ENCODE measurements at places on chromosomes 7 and 10.

DNA sequence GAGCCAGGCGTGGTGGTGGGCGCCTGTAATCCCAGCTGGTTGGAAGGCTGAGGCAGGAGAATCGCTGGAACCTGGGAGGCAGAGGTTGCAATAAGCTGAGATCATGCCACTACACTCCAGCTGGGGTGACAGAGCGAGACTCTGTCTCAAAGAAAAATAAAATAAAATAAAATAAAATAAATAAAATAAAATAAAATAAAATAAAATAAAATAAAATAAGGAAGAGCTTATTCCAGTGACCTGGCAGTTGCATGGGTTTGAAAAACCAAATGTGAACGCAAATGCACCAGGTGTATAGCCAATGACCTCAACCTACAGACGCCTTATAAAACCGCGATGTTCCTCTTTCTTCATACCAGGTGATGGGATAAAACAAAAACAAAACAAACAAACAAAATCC is 995.7 kb downstream of the TYW1 start:
- DNase-seq = no peak

DNA sequence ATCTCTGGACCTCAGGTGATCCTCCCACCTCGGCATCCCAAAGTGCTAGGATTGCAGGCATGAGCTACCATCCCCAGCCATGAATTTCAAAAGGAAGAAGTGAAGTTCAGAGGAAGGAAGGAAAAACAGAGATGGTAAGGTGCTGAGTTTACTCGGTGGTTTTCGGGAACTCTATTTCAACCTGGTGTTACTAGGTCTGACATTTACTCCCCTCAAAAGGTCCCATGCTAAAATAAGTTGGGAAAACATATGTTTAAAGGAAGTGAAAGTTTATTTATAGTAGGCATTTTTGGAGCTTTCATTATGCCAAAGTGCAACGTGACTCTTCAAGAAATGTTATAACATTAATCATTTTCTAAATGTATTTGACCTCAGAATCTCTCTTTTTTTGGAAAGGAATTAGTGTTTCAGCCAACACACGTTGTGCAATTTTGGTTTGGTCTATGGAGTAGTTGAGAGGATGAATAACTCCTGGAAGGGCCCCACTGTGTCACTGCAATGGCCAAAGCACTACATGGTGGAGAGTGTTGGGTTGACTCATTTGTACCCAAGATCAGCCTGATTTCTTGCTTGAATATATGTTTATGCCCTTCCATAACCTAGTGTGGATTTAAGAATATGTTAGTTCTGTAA is 114.7 kb upstream of the FAM171A1 start:
- no peak for DNase-seq

DNA sequence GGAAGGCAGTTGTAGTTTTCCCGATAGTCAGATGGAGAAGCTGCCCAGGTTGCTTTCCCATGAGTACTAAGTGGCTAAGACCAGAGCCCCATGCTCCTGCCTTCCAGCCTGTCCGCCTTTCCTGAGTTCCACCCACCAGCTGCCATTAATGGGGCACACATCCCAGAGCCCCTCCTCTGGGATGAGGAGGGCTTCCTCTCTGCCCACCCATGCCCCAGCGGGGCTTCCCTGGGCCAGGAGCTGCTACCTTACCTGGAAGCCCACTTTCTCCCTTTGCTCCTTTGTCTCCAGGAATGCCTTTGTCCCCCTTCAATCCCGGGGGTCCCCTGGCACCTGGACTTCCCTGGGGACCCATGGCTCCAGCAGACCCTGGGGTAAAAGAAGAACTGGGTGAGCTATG is 7.8 kb downstream of the SFTPD start:
- DNase-seq = no peak

DNA sequence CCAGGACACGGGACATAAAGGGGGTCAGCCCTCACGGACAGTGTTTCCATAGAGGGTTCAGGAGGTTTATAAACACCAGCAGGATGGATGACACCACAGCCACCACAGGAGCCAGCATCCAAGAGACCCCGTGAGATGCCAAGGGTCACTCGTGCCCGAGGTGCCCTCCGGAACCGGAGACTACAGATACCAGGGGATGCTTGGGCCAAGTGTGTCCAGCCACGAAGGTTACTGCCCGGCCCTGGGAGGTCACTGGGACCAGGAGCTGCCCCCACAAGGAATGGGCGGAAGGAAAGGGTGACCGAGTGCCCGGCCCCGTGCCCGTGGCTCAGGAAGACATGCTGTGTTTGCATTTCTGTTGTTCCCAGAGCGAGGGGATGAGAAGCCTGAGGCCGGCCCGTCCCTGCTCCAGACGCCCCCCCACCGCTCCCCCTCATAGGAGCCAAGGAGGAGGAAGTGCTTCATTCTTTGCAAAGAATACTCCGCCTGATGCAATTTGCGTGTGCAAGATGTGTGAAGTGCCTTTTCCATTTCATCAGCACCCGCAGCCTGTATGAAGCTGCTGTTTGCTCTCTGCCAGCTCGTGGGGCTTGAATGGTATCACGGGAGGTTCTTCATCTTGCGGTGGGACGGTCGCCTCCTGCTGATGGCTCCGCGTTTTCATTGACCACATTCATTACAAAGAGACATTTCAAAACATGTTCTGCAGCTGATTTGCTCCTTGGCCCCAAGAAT is 176.4 kb downstream of the ELFN1 start:
- no peak for DNase-seq

DNA sequence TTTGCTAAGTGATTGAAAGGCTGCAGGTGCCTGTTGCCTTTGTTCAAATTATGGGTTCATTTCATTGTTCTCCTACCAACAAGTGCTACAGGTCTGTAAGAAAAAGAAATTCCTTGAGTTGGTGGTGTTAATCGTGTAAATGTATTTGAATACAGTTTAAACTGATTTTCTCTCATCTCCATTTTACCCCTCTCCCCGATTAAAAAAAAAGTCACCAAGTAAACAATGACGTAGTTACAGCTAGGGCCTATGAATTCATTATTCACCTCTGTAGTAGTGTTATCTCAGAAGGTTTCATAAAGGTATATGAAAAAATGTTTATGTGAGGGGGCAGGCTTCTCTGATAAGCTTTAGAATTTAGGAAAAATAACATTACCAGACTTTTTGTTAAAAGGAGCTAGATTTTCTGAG is 1.1 kb downstream of the REEP3 start:
- no peak for DNase-seq

DNA sequence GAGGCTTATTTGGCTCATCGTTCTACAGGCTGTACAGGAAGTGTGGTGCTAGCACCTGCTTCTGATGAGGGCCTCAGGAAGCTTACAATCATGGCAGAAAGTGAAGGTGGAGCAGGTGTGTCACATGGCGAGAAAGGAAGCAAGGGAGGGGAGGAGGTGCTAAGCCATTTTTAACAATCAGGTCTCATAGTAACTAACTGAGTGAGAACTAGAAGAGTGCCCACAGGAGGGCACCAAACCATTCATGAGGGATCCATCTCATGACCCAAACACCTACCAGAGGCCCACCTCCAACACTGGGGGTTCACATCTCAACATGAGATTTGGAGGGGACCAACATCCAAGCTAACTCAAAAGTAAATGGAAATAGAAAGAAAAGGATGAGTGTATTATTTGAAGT is 78.1 kb downstream of the CXCL12 start:
- DNase-seq = no peak

DNA sequence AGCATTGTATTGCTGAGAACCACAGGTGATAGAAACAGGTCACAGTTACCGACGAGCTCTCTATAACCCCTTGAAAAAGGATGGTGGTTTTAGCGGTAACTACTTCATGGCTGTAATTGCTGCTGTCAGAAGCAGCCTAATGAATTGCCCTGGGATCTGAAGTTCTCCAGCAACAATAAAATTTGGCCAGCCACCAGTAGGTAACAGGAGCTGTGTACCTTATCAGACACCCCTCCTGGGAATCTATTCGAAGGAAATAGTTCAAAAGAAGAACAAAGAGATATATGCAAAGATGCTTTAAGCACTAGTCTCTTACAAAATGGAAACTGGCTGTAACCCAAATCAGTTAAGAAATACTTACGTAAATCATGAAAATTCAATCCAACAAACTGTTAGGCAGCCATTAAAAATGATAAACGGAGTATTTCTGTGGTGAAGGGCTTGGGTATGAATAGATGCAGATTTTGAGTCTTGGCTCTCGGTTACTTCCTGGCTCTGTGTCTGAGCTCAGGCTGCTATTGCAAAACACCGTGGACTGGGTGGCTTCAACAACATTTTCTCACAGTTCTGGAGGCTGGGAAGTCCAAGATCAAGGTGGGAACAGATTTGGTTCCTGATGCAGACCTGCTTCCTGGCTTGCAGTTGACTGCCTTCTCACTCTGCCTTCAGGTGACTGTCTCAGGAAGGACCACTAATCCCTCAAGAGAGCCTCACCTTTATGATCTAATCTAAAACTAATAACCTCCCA is 1.6 kb downstream of the MSRB2 start:
- DNase-seq = no peak

GRCh38 chr7:46032353-46032752 is 111.3 kb upstream of the IGFBP3 start:
- no peak for DNase-seq

- DNase-seq = no peak
Measured at GRCh38 chr10:92760609-92761008, 70.9 kb downstream of the HHEX start.

DNA sequence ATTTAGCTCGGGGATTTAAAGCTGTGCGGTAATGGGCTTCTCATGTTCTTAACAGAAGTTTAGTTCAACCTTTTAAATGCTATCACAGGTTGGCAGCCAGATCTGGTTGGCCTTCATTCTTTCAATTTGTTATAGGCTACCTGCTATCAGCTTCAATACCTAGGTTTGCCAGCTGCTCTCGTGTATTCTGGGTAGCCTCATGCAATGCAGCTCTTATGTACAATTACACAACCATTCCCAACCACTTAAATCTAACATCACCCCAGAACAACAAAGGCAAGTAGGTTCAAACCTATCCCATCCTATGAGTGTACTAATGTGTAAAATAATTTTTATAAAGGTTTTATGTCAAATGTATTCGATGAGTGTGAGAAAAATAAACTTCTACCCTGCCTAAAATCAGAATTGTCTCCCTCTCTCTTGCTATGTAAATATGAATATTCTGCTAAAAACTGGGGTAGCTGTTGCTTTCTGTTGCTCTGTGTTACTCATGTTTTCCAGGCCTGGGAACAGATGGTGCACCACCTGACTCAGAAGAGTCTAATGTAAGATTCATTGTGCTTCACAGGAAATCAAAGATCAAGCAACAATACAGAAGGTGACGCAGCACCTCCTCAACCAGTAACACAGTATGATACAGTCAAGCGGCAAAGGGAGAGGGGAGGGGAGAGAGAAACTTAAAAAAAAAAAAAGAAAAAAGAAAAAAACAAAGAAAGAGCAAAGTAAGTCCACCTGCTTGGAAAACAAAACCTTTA is 188.6 kb downstream of the ETV1 start:
- DNase-seq = no peak

DNA sequence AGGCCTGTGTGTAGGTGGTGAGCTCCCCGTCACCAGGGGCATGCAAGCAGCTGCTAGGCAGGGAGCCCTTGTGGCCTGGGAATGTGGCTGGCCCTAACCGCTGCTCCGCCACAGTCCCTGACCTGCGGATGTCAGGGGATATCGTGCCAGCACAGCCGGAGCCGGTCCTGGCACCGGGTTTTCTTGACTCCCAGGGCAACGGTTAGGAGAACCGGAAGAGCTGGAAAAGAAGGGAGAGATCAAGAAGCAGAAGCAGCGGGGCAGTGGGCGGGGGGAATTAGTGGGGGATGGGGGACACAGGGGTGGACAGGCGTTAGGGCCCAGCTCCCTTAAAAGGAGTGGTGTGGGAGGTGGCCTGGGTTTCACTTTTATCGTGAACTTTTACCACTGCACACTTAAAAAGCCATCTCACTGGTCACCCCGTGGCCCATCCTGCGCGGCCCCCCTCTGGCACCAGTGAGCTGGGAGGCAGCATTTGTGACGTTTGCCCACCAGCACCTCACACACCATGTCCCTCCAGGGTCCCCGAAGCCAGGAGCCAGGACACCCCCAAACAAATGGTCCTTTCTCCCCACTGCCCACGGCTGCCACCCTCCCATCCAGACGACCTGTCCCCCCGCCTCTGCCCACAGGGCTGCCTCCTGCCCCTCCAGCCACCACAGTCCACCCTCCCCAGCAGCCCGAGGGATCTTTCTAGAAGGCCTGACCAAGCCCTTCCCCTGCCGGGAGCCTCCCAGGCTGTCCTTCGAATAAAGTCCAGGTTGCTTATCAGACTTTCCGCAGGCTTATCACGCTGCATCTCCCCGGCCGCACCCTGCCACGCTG is 1.8 kb upstream of the MICALL2 start:
- DNase-seq = no peak

DNA sequence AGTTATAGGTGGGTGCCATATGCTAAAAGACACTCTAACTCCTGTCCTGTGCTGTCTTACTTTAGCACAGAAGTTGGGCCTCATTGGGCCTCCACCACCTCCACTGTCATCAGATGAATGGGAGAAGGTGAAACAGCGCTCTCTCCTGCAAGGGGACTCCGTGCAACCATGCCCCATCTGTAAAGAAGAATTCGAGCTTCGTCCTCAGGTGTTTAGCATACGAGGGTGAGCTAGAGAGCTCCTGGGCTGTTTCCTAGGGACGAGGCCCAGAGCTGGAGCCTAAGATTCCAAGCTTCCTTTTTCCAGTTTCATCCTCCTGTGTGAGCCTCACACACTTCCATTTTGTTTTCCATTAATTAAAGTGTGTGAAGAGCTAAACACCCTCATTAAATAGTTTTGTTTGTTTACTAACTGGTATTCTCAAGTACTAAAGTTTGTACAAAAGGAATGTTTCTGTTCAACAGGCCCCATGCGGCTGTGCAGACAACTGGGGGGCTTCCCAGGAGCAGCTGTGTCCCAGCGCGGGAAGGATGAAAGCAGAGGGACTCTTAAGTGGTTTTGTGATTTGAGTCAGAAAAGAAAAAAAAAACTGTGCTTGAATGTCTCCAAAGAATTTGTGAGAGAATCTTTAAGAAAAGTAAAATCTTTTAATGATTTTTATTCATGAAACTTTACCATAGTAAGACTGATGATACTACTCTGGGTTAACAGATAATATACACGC is 14.1 kb downstream of the RNF32 start:
- DNase-seq = no peak

GRCh38 chr7:98107313-98107721 is 655 bp downstream of the LMTK2 start:
- peak; percentile 37 for DNase-seq

DNA sequence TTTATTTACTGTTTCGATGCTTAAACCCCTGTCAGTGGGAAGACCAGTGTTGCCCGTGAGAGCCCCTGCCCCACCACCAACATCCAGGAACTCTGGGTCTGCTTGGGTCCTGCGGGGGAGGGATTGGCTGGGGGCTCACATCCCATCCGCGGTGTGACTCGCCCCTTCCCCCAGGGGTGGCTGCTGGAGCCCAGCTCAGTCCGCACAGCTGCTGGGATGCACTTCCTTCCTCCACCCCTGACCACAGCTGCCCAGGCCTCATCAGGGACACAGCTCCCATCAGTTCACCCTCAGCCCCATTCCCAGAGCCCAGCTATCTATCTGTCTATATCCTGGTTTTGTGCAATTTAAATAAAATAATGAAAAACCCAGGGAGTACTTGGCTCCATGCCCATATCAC is 54.5 kb downstream of the JAKMIP3 start:
- DNase-seq = no peak

DNA sequence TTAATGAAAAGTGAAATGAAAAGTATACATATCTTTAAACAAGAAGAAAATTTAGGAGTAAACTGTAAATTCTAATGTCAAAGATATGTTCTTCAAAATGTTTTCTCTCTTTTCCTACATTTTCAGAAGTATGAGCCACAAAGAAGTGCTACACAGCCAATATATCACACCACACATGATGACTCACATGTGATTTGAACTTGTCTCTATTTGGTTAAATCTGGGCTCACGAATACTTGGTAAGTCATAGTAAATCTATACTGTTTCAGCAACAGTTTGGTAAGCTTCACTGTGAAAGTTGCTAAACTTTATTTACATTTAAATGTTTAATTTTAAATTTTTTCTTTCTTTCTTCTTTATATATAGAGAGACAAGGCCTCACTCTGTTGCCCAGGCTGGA is 380.6 kb upstream of the IGFBP3 start:
- DNase-seq = no peak
